ENCODE measurements at places on chromosomes 1 and 21.

DNA sequence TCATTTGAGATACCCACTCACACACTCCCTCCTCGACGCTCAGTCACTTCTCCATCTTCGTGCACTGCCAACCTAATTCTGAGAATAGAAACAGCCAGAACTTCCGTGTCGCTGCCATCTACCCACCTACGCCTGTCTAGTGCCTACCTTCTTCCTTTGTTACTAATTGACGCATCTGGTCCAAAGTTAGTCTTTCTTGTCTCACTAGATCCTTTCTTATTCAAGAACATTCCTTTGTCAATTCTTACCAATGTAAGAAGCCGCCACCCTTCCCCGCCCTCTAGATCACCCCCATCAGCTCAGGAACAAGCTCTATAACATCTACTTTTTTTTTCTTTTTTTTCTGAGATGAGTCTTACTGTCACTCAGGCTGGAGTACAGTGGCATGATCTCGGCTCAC lies 3.7 kb downstream of the PADI6 start:
- no peak for DNase-seq

DNA sequence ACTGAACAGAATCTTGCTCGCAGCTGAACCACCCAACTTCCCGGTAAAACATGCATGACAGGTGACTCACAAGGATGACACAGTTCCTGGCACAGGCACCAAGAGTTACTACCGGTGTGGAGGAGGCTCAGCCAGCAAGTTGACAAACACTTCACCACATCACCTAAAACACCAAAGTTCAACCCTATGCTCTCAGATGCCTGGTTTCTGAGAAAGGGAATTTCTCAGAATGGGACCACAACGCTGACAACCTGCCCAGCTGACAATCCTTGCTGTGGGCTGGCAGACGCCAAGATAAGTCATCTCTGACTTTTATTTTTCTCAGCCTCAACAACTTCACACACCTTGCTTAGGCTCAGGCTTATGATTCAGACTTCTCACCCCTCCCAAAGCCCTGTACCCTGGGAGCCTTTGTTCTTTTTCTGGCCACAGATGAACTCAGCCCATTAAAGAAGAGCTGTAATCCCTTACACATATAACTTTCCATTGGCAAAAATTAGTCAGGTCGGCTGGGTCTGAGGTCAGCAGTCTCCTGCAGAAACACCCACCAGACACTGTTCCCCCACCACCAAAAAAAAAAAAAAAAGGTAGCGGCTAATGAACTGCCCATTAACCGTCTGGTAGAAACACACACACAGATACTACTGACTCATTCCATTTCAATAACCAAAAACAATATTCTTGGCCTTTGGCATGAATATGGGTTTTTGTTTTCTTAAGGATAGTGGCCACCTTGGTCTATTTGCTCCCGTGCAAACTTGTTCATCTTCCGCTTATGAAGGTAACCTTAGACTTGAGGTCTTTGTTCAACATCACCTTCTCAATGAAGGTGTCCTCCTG lies 10.8 kb upstream of the TIAM1 start:
- no peak for DNase-seq

- DNase-seq, result no peak
Measured at GRCh38 chr1:32031578-32032274, 18.1 kb downstream of the KHDRBS1 start.

GRCh38 chr1:184010788-184011187 lies 26.7 kb downstream of the COLGALT2 start:
- no peak for DNase-seq

- DNase-seq, result no peak
Measured at GRCh38 chr1:160400223-160400645, at the start of gene VANGL2. VANGL2 (plus strand) TSS chr1:160400564; CDS start chr1:160415838, 15,274 bp downstream.

DNA sequence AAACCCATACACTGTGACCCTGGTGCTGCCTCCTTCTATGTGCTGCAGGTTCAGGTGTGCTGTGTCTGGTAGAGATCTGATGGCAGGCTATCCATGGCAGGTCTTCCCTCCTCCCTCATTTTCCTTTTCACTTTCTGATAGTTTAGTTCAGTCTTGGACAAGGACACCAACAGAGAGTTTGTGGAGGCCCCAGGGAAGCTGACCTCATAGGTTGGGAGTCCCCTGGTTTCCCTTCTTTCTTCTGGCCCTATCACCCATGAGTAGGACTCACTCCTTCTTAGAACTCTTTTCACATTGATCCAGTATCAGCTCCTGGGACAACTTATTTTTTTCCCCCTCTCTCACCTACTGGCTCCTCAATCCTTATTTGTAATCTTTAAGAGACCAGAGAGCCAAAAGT lies 8.3 kb downstream of the GRHL3 start:
- DNase-seq, result no peak

DNA sequence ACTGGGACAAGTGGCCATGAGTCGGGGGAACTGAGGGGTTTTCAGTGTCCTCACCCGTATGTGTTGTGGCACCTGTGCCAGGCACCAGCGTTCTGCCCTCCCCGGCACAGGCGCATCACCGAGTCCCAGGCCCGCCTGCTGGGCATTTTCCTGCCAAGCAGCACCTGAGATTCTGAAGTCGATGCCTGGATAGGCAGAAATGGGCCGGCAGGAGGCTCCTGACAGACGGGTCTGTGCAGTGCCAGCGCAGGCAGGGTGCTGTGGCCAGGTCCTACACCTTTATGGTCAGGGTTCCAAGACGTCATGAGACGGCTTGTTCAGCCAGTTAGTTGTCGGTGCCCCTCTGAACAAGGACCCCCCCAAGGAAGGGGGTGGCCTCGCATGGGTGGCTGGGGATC lies 10.6 kb downstream of the FAAP20 start:
- DNase-seq, result no peak

DNA sequence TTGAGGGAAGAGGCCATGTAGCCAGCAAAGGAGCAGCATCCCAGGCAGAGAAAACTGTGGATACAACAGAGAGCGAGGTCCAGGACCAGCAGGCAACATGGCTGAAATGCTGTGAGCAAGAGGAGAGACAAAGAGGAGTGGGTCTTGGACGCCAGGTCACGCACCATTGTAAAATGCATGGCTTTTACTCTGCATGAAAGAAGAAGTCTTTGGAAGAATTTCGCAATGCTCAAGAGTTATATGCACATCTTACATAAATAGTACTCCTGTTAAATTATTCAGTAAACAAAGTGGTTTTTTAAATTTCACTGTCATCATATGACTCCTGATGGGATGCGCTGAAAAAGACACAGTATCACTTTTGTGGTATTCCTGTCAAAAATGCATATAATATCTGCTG lies 3.5 kb downstream of the CD244 start:
- no peak for DNase-seq

DNA sequence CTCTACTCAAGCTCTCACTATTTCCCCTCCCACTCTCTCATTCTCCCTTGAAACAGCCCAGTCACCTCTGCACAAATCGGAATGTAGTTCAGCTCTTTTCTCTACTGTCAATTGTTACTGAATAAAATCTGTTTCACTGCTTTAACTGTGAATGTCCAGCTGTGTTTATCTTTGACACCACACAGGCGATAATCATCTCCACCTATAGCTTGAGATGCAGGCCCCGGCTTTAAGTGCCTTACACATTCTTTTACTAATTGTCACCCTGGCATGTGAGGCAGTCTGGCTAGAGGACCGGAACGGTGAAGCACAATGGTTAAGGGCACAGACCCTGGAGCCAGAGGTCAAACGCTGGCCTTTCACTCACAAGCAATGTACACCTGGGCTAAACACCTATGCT lies 122.8 kb upstream of the C8B start:
- no peak for DNase-seq

GRCh38 chr21:32371913-32372314 lies 20.9 kb downstream of the URB1 start:
- no peak for DNase-seq

DNA sequence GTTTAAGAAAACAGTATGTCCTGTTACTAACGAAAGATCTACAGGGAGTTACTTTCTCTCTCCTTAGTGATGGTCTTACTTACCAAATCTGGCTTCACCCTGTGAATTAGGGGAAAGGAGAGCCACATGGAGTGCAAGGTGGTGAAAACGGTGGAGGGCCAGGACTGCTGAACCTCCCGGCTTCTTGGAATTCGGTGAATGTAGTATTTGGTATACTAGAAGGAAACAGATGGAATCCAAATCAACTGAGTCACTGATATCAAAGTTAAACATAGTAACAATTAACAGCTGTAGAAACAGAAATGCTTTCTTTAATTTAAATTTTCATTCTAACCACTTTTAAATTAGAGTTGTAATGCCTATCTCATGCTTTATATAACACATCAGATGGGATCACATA lies 45.7 kb downstream of the ALG14 start:
- DNase-seq, result no peak

DNA sequence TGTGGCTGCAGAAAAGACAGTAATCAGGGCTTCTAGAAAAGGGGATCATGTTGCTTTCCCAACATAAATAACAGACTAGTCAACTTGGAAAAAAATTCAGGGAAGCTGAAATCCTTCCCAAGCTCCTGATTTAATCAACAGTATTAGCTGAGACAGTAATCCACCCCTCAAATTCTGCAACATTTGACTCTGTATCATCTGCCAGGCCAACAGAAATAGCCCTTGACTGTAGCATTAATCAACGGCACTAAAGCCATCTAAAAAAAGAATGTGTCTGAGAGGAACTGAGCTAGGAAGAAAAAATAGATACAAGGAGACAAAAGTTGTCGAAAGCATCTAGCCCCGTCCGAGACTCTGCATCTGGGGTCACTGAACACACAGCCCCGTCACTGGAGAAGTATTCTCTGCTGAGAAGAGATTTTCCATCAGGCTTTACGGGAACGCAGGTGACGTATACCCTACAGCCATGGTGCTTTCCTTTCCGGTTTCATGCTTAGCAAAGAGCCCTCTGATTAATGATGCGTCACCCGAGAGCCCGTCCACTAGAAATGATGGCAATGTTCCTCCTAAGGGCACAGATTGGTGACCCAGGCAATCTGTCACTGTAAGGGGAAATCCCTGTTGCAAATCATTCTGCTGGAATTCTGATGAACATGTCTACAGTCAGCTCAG lies 42.1 kb upstream of the TP53BP2 start:
- DNase-seq, result no peak

DNA sequence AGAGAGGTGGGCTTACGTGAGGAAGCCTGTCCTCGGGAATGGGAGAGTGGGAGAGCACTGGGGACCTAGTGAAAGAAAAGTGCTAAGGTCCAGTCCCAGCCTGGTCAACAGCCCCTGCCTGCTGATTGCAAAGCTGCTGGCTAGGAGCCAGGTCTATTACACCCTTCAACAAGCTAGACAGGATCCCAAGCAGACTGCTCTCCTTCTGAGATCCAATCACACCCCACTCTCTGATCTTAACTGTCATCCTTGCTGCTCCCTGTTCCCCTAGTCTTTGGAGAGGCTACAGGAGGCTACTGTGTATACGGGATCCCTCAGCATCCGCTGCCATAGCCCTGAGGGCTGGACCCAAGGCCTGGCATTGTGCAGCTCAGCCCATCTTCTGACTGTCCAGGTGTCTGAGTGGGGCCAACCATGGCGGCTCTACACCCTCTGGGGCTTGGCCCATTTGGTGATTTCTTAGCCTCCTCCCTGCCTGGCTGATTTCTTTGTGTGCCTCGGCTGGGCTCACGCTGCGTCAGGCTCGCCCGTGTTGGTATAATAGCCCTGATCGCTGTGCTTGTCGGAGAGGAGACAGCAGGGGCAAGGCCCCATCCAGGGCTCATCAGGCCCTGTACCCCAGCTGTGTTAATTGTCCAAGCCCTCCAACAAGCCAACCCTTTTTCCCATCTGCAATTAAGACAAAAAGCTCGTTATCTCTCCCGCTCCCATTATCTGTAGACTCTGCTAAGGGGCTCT lies 43.9 kb downstream of the NAV1 start:
- DNase-seq, result no peak

DNA sequence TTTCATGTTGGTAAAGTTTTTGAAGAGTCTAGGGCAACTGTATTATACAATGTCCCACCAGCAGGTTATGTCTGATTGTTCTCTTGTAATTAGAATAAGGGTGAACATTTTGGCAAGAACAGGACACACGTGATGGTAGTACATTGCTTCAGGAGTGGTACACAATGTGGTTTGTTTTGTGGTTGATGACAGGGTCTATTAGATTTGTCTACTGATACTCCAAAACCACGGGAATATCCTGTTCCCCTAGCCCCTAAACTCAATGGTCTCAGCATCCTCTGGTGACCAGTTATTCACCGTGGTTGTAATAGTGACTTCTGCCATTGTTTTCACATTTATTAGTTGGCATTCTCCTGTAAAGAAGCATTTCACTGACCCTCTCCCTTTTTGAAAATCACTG lies 22.1 kb upstream of the ACTA1 start:
- no peak for DNase-seq

DNA sequence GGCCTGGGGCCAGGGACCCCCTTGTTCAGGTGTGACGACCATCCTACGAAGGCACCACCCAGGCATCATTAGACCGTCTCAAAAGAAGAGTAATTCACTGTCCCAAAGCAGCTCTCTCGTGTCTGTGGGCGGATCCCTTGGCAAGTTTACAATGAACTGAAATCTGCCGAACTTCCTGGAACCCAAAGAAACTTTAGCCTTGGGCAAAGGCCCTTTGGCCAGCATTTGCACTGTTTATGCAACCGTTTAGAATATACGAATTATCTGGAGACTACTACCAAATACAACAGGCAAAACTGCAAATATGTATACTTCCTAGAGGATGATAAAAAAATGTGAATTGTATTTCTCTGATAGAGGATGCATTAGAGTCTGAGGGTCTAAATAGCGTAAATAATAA lies 1.4 kb upstream of the SOD1 start:
- DNase-seq, result no peak

DNA sequence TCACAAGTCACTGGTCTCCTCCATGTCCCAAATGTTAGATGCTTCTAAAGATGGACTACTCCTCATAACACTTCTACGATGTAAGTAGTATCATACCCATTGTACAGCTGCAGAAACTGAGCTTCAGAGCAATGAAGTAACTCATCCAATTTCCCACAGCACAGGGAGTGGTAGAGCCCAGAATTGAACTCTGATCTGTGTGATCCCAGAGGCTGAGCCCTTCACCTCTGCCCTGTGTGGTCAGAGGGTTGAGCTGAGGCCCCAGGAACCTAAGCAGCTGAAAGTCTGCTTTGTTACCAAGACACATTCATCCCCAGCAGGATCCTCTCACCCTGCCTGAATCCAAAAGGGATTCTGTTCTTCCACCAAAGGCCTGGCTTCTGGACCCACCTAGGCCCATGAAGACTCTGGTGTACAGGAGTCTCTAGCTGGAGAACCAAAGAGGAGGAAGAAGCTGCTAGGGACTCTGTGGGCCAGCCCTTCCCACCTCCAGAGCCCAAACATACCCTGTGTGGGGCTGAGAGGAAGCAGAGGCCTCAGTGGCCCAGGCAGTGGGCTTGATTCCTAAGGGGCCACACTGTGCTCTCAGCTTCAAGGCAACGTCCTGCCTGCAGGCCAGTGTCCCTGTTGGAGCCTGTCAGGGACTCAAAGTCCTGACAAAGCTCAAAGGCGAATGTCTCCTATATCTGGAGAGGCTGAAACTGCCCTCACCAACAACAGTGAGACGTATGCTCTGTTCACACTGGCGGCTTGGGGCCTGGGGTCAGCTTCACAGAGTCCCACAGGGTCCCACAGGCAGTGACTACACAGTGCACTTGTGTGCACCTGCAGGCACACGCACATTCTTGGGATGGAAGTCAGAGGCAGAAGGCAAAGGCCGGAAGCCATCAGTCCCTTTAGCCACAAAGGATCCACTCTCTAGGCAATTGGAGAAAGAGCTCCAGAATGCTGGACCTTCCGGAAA lies 40.4 kb upstream of the SLC30A1 start:
- DNase-seq, result no peak

All from NCI-H2081 treated with DMSO at 0.1 percent for 48 hours (cell line).